ENCODE measurements at places on chromosomes 2 and 18. TPM values are rescaled to one million over a fixed set of nuclear protein-coding genes. Genes with fewer than 3 reads are reported as not detected.

C2orf66 gene
- total RNA-seq = 1.1 TPM

NOL4 gene
- 0.05 TPM for total RNA-seq

UGGT1 gene
- 74.0 TPM for total RNA-seq

FTCDNL1 gene
- total RNA-seq = not detected

CCDC102B gene
- 8.2 TPM for total RNA-seq

GPBAR1 gene
- 0.35 TPM for total RNA-seq

PRKAG3 gene
- not detected for total RNA-seq

ARHGAP15 gene
- total RNA-seq = not detected

AGXT gene
- total RNA-seq = not detected

L3MBTL4 gene
- total RNA-seq = 0.53 TPM

UGT1A3 gene
- not detected for total RNA-seq

ADD2 gene
- 0.47 TPM for total RNA-seq

BCL11A gene
- total RNA-seq = 6.1 TPM

Measured in glomerular endothelial cell (primary cell).